ENCODE measurements at places on chromosomes 2 and 18.

DNA sequence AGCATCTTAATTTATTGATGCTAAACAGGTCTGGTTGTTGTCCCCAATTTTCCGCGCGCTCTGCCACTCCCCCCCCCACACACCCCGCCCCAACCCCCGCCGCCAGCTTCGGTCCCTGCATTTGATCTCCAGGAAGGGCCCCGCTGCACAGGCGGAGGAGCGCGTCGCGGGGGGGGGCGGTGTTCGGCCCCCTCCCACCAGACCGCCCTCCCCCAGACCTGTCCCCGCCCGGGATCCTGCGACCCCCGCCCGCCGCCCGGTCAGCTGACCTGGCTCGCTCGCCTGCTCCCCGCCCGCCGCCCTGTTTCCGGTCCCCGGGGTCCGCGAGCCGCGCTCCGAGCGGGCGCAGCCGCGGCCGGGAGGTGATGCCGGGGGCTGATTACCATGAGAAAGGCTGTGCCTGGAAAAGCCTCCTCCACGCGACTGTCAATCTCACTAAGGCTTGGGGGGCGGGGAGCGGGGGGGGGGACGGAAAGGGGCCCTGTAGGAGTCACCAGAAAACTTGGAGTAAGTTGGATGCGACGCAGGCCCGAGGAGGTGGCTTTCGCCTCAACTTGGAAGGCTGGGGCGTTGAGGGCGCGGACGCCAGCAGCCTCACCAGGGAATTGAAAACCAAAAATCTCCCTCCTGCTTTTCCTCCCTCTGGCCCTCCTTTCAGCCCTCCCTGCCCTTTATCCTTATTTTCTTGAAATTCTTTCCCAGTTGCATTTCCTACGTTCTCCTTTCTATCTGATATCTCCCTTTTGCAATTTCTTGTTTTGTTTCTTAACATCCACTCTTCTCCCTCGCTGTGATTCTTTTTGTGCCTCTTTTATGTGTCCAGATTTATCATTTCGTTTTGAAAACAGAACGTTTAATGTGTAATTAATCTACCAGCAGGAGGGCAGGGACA is 4.4 kb upstream of the ZEB2 start:
- DNase-seq: no peak

DNA sequence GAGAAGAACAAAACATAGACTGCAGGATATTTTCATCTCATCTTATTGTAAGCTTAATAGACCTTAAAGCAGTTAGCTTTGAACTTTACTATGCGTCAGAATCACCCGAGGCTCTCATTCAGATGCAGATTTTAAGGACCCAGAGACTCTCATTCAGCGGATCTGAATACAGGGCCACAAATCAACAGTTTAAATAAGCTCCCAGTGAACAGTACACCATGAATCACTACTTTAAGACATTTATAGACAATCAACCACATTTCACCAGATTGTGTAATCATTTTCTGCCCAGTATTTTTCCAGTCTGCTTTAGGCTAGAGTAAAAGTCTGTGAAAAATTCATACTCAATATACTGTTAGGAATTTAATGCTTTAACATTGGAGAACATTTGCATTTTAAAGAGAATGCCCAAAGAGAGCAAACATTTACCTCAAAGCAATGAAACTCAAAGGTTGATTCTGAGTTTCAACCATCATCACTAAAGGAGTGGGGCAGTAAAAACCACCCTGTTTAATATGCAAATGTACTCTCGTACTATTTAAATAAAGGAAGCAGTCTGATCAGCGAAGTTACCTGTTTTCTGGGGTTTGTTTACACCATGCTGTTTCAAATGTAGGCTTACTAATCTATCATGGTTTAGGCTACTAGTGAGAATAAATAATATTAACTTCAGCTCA is 11.0 kb upstream of the ALPK2 start:
- no peak for DNase-seq

DNA sequence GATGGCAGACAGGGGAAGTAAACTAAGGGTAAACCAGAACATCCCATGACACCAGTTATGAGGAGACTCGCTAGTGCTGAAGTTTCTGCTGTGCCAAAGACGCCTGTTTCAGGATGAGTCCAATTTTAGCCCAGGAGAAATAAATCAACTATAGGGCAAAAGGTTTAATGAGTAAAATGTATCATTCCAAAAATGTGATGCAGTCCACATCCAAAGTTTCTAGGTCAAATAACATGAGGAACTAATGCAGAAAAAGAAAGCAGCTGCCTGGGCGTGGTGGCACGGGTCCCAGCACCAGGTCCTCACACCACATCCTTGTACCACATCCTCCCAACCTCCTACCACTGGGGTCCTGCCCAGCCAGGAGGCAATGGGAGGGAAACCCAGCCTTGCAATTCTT is 126.9 kb upstream of the CTAGE1 start:
- no peak for DNase-seq

- DNase-seq: no peak
Observed at GRCh38 chr2:105933906-105934305, 189.2 kb downstream of the NCK2 start.

GRCh38 chr2:73836141-73836943 is 7.6 kb downstream of the STAMBP start:
- no peak for DNase-seq

GRCh38 chr2:230356084-230356483 is 29.1 kb downstream of the SP140L start:
- no peak for DNase-seq

GRCh38 chr2:232568161-232568560 is 17.7 kb downstream of the EIF4E2 start:
- DNase-seq: peak; percentile 48

All from HCT116 (cell line).